ENCODE measurements at places on chromosomes 7 and 10.

GRCh38 chr7:16934722-16935340, 53.0 kb upstream of the AGR3 start:
- no peak for DNase-seq

DNA sequence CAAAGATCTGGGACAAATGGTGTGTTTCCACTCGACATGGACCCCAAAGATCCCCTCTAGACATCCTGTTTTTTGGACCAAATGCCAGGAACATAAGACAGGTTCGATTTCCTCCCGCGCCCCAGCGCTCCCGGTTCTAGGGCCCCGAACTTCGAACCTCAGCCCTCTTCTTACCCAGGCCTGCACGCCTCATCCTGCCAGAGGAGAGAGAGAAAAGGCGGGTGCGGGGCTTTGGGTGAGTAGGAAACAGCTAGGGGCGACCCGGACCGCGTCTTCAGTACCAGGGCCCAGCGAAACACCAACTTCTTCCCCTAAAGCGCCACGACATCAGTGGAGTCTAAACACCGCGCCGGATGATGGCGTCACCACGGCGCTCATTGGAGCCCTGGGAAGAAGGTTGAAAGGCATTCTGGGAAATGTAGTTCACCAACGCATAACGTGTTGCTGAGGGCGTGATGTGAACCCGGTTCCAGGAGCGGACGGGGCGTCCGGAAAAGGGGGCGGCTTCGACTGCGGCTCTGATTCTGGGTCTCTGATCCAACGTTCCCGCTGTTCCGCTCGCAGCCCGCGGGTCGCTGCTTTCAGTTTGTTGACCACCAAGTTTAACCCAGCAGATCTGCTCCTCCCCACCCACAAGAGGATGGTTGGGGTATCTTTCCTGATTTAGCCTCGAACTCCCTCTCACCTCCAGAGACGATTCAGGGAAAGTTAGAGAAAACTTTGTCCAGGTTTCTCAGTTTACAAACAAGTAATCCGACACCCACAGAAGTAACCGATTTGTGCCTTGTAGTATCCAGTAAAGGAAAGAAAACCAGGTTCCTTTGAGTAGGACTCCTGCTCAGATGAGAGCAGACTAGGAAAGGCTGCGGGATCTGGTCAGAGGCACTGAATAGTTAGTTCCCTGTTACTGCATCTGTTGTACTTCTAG, at the start of gene BET1:
BET1 (minus strand) TSS at position 332 of the 928 bp plus-strand sequence; CDS start at position 193, 139 bp downstream.
- DNase-seq = peak; percentile 89

DNA sequence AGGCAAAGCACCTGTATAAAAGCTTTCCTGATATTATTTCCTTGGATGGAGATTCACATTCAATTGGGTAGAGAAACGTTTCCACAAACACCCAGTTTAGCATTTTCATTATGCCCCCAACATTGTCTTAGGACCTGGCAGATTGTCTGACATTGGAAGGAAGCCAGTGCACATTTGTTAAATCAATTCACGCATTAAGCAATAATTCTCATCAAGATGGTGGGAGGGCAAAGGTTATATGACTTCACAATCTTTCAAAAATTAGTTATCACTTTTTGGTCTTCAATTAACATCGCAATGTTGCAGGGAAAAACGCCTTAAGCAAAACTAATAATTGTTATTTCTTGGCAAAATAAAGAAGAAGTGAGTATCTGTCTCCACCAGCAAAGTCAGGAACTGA, 16.4 kb downstream of the OPALIN start:
- DNase-seq = no peak

GRCh38 chr7:3393862-3394261, 92.8 kb downstream of the SDK1 start:
- no peak for DNase-seq

DNA sequence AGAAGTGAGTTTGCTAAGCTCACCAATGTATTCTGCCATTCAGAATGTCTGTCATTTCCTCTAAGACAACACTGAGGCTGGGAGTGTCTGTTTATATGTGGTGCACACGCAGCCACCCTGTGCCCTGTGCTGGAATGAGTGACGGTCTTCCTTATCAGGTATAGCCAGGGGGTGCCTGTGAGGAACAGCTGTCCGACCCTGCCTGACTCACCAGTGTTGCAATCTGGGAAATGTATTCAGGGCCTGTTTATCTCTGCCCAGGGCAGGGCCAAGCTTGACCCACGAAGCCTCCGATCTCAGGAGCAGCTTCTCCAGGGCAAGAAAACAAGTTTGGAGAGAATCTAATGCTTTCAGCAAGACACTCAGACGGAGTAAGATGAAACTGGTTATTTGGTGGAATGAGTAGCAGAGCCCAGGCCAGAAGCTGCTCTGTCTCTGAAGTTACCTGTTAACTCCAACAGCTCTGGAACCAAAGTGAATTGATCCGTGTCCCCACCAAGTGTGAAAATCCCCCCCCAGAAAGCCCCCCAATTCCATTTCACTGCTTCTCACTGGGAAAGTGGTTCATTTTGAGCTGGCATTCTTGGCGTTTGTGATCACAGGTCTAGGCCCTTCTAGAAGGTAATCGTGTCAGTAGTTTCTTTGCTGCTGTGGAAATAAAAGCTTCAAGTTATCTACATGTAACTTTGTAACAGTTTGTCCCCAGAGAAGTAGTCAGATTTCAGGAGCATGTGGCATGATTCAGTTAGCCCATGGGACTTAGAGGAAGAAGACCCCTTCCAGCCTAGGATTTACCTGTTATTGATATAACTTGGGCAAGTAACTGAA, 6.1 kb upstream of the UBE2H start:
- DNase-seq = peak; percentile 38

- no peak for DNase-seq
Observed at GRCh38 chr7:50448823-50449222, 1.3 kb downstream of the FIGNL1 start.

DNA sequence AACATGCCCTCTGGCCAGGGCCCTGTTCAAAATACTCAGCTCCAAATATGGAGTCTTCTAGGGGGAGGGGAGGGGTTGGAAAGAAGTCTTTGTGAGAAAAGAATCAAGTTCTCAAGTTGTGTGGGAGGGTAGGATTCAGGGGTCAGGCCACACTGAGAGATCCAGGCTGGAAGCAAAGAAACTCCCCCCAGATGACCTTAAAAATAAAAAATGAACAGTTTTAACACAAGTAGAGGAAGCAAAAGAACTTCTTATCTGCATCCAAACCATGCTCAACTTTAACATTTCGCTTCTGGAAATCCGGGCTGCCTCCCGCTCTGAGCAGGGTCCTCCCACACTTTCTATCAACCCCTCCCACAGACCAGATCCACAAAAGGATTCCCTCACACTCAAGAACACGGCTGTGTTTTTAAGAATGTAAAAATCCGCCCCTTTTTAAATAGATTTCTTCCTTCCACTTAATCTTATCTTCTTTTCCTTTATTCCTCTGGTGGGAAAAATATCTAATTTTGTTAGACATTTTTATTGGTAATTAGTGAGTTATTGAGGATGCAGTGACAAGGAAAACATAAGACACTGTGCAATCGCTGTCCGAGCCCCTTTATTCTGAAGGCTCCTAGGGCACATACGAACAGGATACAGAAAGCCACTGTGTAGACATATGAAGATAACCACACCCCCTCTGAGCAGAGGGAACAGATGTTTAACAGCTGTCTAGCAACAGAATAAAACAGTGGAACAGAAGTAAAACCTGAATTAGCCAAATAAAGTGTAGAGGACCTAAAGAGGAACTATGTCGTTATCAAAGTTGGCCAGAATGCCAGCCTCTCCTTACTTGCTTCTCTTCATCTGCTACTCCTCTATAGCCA, 43.8 kb downstream of the CYTH3 start:
- DNase-seq = no peak

- peak; percentile 36 for DNase-seq
Observed at GRCh38 chr7:24703296-24703695, 54.0 kb downstream of the GSDME start.

Measured in skeletal muscle cell (primary cell).